ENCODE measurements at places on chromosomes 2 and 18.

DNA sequence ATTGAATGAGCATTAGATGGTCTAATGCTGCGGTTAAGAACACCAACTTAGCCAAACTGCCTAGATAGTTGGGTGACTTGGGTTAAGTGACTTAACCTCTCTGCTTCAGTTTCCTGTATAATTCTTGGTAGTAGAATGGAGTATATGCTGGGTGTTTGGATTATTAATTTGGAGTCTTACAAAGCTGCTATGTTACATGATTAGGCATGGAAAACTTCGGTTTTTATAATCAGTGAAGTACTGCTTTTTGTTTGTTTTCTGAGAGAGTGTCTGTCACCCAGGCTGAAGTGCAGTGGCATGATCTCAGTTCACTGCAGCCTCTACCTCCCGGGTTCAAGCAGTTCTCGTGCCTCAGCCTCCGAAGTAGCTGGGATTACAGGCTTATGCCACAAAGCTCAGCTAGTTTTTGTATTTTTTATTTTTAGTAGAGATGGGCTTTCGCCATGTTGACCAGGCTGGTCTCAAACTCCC lies 4.5 kb downstream of the RPL37A start:
- no peak for DNase-seq

DNA sequence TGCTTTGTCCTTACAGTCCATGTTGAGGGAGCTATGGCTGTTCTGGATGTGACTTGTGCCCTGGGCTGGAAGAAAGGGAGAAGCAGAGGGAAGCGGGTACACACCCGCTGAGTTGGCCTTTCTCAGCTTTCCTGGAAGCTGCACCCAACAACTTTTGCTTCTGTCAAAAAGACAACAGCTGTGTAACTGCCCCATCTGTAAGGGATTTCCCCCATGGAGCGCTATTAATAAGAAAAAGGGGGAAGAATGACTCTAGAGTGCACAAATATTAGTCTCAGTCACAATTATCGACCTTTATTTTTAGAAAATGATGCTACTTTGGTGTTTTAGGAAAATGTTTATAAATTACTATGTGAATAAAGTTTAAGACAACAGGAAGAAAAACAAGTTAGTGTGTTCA lies 368.3 kb downstream of the RAD51AP2 start:
- no peak for DNase-seq

- no peak for DNase-seq
Measured at GRCh38 chr2:189369566-189369965, 71.7 kb upstream of the WDR75 start.

GRCh38 chr2:154240921-154241379 lies 369.2 kb downstream of the GALNT13 start:
- DNase-seq = no peak

DNA sequence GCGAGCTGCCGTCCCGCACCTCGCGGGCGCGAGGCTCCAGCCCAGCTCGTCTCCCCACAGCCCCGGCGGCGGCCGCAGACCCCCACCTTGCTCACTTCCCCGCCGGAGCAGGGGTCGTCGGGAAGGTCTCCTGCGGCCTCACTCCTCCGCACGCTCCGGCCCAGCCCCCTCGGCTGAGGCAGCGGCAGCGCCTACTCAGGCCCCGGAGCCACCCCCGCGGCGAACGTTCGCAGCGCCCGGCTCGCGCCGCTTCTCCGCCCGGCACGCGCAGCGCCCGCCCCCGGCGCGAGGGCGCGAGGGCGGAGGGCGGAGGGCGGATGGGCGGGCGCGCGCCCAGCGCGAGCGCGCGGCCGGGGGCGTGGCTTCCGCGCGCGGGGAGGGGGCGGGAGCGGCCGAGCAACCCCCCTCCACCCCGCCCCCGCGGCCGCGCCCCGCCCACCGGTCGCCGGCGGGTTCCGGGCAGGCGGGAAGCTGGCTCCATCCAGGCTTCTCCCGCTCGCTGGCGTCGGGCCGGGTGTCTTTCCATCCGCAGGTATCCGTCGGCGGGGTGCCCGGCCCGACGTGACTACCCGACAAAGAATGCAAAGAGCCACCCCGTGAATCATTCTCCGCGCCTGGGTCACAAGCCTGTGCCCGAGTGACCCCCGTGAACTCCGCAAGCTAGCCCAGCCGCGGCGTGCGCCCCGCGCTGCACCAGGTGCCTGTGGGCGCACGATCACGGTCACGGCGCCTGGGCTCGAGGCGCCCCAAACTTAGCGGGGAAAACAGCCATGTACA lies at the start of gene DTNB:
DTNB (minus strand) TSS at position 278 of the 777 bp plus-strand sequence. CDS start 20,917 bp downstream, outside the sequence.
- peak; percentile 64 for DNase-seq

DNA sequence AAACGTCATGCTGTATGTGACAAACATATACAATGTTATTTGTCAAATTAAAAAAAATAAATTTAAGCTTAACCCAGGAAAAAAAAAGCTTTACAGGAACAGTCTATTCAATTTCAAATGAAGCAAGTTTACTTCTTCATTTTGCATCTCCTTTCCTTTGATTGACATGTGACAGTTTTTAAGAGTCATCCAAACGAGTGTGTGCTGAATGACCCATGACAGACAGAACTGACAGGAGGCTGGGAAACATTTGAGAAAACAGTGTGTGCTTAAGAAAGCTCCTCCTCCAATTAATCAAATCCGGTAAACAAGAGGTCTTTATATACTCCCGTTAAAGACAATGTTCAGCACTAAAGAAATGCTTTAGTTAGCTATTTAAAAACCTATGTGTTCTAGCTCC lies 177.7 kb downstream of the SRBD1 start:
- DNase-seq = no peak

DNA sequence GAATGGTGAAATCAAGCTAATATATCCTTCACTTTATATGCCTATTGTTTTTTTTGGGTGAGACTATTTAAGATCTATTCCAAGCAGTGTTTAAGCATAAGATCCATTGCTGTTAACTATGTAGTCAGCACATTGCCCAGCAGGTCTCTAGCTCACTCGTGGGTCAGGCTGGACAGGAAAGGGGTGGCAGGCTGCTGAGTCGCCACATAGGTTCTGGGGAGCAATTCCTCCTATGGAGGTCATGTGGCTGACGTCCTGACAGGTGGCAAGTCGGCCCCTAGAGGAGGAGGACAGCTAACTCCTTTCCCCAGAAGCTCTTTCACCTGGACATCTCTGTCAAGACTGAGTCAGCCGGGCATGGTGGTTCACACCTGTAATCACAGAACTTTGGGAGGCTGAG lies 13.9 kb upstream of the RAB31 start:
- DNase-seq = no peak

DNA sequence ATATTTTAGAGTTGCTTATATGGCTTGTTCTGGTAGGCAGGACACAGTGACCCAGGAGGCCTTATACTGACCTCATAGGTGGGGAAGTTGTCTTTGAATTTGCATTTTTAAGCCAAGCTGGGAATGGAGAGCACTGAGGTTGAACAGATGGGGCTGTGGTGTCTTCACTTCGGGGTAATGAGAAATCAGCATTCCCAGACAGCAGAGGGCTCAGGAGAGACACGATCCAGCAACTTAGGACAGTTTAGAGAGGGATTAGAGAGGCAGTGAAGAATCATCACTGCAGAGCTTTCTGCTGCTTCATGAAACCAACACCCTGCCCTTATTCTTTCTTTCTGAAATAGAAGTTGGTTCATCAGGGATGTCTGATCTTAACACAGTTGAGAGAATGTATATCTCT lies 202.4 kb downstream of the TDRD15 start:
- no peak for DNase-seq

- DNase-seq = no peak
Measured at GRCh38 chr2:216553093-216553478, 54.4 kb downstream of the RPL37A start.

GRCh38 chr2:12070153-12070552 lies 323.7 kb downstream of the LPIN1 start:
- DNase-seq = no peak

DNA sequence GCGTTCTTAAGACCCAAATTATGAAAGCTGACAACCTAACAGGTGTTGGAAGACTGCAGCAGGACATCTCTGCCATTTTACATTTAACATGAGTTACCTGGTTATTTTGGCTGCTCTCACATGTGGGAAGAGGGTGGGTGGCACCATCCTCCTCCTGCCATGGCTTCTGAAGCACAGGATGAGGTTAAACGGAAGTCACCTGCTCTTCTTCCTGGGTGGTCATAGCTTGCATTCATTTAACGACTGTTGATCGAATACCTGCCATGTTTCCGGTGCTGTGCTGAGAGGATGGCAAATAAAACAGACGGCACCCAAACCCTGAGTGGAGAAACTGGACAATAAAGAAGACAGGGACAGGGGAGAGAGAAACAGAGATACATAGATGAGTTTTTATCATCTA lies 118.0 kb downstream of the RHBDD1 start:
- DNase-seq = no peak

- no peak for DNase-seq
Measured at GRCh38 chr2:129253461-129253812, 726.0 kb upstream of the RAB6C start.

DNA sequence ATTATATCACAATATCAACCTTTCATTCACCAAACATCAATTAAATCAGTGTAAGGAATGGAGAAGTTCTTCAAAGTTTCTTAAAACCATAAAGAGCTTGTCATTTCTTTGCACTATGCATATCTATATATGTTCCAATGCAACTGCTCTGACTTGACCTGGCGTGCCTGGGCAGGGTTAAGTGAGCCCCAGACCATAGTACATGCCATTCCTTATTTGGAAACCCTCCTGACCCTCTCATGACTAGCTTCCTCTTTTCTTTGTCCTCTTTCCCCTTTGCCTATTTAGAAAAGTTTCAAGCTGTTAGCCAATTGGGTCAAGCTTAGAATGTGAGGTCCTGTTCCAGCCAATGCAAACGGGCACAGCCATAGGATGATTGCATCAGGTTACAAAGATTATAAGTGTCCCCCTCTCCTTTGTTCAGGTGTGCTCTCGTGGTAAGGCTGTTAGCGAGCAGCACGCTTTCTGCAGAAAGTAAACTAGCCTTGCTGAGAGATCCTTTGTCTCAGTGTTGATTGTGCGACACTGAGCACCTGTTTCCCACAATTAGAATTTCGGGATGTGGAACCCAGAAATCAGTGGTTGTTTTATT lies 78.2 kb upstream of the UXS1 start:
- no peak for DNase-seq

- no peak for DNase-seq
Measured at GRCh38 chr2:173667415-173667814, 297.8 kb downstream of the SP3 start.

- no peak for DNase-seq
Measured at GRCh38 chr2:21096458-21096857, 27.3 kb upstream of the TDRD15 start.

DNA sequence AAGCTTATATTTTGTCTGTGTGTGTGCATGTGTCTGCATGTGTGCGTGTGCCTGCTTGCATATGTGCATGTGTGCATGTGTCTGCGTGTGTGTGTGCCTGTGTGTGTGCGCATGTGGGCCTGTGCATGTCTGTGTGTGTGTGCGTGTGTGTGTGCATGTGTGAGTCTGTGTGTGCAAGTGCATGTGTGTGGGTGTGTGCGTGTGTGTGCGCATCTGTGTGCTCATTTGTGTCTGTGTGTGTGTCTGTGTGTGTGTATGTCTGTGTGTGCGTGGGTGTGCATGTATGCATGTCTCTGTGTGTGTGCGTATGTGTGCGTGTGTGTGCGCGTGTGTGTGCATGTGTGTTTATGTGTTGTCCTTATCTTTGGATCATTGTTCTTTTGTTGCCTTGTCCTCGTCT lies 56.8 kb downstream of the DSC3 start:
- no peak for DNase-seq

DNA sequence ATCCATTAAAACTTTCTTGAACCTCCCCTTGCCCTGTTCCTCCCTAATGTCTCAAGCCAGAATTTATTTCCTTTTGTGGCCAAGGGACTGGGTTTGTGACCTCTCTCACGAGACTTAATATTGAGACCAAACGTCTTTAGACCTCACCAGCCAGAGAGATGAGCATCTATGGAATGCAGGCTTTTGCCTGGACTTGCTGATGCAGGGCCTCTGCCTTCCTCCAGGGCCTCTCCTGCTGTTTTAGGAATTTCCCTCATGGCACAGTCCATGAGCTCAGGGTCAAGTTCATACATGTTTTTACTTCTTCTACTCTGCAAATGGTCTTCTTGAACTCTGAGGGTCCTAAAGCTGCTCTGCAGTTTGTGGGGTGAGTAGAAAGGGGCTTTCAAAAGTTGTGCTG lies 22.3 kb downstream of the IL1B start:
- no peak for DNase-seq

DNA sequence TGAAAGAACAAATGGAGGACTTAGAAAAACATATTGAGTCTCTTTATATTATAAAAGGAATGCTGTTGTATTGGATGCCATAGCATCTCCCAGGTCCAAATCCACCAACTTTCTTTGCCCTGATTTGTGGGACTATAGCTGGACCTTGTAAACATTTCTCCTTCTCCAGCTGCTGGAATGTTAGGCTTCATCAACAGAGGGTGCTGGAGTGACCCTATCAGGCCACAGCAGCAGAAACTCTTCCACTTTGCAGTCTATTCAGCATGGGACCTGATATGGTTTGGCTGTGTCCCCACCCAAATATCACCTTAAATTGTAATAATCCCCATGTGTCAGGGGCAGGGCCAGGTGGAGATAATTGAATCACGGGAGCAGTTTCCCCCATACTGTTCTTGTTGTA lies 138.4 kb upstream of the ARL4C start:
- DNase-seq = no peak

- no peak for DNase-seq
Measured at GRCh38 chr2:231360401-231360800, 35.1 kb upstream of the B3GNT7 start.

DNA sequence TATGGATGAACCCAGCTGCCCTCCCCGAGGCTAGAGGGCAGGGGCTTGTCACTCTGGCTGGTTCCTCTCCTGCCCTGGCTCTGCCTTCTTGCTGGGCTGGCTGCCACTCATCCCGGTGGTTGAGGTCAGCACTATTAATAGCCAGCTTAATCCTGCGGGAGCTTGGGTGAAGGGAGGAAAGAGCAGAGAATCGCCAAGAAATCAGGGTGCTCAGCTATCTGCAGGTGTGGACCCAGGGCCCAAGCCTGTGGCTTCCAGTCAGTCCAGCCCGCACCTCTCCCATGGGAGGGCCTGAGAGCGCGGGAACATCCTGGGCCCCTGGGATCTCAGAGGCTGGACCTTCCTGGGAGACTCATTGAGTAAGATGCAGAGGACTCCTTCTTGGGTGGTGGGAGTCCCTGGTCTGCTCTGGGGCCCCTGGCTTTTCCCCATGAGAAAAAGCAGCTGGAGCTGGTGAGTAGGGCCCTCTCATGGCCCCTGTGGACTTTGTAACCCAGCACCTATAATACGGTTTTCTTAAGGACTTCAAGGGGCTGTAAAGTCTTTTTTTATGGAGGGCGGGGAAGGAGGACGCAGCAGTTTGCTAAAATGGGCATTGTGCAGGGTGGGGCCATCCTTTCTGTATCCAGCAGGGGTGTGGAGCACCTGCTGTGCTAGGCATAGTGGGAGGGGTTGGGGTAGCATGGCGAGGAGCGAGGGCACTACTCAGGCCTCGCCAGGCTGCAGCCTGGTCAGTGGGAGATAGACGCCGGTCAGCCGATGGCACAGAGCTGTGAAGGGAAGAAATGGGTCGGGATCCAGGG lies 27.4 kb upstream of the CNNM3 start:
- DNase-seq = no peak

GRCh38 chr2:44163777-44164176 lies 4.9 kb upstream of the PPM1B start:
- DNase-seq = no peak

GRCh38 chr18:45415614-45416013 lies 199.7 kb upstream of the SLC14A2 start:
- no peak for DNase-seq
